ENCODE measurements at places on chromosomes 1 and 21.

DNA sequence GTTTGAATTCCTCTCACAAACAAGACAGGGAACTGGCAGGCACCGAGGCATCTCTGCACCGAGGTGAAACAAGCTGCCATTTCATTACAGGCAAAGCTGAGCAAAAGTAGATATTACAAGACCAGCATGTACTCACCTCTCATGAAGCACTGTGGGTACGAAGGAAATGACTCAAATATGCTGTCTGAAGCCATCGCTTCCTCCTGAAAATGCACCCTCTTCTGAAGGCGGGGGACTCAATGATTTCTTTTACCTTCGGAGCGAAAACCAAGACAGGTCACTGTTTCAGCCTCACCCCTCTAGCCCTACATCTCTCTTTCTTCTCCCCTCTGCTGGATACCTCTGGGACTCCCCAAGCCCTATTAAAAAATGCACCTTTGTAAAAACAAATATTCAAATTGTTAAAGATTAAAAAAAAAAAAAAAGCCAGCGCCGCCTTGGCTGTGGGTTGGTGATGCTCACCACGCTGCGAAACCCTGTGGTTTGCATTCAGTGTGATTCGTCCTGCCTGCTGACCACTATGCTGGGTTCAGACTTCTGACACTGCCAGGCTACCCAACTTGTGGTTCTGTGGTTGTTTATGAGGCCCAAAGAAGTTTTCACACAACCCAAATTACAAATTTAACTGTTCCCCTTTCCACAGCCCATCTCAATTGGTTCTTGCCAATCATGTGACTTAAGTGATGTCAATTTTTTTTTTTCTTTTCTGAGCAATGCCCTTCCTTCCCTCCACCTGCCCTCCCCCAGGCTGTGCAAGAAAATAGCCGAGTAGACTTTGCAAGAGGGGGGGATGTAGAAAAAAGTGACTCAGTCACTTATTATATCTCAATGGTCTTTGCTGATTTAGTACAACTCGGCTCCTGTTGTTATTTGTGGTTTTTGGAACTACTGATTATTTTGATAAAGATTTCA, at the start of gene RUNX1:
Gene RUNX1 (minus strand): TSS at position 597 of the 912 bp plus-strand sequence.
- DNase-seq = peak; percentile 44

- DNase-seq = no peak
Observed at GRCh38 chr1:10407201-10407600, 8.3 kb downstream of the PGD start.

- no peak for DNase-seq
Observed at GRCh38 chr1:194338241-194338948, 1152.0 kb upstream of the B3GALT2 start.

GRCh38 chr1:9684801-9685200, 33.3 kb downstream of the PIK3CD start:
- DNase-seq = no peak

GRCh38 chr1:54324251-54325140, 81.7 kb downstream of the SSBP3 start:
- no peak for DNase-seq

DNA sequence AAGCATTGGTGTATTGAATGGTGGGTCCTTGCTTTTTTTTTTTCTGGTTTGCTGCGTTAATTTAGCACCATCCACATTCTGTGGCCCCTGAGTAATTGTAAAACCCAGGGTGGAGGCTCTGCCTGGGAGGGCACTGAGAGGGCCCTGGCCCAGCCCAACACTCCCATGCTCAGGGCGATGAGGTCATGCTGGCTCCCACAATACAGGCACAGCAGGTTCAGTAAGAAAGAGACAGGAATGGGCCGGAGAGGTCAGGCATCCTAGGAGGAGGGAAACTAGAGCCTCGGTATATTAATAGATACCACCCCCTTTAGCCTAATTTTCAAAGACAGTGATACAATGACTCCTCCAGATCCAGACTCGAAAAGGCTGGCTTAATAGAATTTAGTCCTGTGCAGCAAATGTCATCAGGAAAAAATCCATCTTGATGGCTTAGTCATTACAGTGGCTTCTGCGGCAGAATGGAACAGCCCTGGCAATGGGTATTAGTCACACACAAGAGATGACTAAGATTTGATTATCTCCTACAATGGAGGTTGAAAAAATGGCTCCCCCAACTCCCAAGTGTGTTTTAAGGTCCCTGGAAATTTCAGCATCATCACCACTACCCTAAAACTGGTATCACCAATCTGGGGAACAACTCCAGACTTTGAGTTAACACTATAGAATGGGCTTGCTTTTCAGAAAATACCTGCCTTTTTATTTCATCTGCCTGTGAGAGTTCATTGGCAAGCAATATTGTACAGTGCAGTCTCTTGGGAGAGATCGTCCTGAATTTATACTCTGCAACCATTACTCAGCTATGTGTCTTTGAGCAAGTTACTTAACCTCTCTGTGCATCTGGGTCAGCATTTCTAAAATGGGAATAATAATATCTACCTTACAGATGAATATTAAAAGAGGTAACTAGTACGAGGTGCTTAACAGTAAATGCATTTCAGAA, 43.9 kb upstream of the LYST start:
- peak; percentile 39 for DNase-seq

DNA sequence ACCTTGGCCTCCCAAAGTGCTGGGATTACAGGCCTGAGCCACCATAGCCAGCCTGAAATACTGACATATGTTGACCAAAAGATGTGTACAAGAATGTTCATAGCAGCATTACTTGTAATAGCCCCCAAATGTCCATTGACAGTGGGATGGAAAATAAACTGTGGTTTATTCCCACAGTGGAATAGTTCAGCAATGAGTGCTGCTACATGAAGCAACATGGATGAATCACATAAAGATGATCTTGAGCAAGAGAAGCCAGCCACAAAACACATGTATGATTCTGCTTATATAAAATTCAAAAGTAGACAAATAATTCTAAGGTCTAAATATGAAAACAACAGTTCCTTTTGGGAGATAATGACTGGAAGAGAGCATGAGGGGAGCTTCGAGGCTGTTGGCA, 9.1 kb upstream of the CREG1 start:
- DNase-seq = no peak

DNA sequence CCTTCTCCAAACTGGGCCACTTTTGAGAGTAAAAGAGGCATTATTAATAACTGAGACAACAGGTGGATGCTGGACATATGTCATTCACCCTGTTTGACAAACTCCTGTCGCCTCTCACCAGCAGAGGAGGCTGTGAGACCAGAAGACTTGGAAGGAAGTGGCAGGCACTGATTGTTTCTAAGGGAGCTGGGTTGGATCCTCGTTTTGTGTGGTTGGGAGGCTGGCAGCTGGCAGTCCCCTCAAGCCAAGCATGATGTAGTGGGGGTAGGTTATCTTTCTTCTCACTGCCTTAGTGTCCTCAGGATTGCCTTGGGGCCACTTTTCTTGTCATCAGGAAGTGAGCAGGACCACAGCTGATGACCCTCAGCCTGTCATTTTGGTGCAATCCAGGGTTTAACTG, 86.5 kb upstream of the KCNJ15 start:
- peak; percentile 9 for DNase-seq

- no peak for DNase-seq
Observed at GRCh38 chr1:88451856-88452255, 232.2 kb upstream of the PKN2 start.

DNA sequence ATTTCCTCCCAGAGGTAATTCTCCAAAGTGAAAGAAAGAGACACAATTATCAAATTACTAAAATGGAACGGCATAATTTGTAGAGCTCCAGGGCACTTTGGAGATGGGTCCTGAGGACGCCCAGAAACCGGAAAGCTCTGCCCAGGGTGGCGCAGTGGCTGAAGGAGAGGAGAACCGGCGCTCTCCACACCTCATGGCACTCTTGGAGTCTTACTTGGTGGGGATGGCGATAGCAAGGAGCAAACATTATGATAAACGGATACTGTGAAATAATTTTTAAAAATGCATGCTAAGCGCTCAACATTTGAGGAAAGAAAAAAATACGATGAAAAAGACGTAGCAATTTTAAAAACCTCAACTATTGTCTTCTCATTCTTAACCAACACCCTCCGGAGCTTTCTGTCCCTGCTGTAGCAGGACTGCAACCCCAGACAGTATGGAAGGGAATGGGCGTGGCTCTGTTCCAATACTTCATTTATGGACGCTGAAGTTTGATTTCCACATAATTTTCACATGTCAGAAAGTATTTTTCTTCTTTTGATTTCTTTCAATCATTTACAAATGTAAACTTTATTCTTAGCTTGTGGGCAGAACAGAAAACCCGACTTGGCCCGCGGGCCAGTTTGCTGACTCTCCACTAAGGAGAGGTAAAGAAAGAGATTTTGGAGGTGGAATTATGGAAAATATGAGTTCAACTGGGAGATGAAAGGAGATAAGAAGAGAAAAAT, 1.1 kb downstream of the S100A11 start:
- no peak for DNase-seq

DNA sequence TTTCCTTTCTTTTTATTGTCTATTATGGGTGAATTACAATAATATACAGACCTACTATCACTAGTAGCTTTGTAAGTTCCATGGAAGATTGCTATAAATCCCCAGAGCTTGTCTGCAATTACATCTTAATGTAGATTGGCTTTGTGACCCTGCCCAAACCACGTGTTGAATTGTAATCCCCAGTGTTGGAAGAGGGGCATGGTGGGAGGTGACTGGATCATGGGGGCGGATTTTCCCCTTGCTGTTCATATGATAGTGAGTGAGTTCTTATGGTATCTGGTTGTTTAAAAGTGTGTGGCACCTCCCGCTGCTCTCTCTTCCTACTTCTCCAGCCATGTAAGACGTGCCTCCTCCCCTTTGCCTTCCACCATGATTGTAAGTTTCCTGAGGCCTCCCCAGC, 34.9 kb upstream of the CDC42BPA start:
- peak; percentile 34 for DNase-seq

DNA sequence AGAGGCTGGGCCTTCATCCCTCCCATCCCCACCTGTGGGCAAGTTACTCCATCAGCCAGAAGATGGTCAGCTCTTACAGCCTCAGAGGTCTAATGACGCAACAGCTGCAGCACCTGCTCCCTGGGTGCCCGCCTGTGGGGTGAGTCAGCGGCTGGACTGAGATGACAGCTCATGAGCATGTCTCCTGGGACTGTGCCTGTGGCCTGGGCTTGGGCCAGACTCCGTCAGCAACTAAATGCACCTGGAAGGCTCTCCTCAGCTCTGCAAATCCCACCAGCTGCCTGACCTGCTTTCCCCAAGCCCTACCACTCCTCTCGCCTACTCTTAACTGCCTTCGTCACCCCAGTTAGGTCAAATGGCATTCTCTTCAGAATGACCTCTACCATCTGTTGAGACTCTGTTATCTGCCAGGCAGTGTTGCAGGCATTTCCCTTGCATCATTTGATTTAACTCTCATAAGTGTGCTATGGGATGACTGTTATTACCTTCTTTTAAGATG, 47.7 kb downstream of the ETS2 start:
- no peak for DNase-seq

DNA sequence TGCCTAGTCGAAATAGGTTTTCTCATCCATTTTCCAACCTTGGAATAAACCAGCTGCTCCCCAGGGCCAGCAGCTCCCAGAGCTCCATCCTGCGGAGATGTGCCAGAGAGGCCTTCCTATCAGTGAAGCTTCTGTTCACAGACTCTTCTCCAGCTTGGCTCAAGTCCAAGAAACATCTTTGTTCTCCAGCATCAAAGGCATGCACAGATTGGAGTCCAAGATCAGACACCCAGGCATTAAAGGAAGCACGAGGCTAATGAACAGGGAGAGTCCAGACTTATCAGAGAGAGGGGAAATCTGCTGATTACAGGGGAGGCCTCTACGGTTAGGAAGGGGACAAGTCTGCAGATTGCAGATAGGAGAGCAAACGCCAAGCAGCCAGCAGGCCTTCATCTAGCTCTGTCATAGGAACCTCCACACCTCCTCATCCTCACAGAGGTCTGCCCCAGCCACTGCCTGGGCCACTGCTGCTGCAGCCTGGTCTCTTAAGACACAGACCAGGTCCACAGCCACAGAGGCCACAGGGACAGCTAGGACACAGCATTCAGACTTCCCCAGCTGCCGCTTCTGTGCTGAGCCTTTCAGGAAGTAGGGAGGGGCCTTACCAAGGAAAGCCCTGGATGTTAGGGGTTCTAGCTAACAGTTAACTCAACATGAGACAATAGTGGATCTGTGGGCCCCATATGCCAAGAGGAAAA, 3.4 kb downstream of the PRR9 start:
- peak; percentile 70 for DNase-seq

GRCh38 chr1:173857363-173857917, 10.3 kb downstream of the GAS5 start:
- peak; percentile 19 for DNase-seq

GRCh38 chr21:17784180-17784598, 35.0 kb downstream of the C21orf91 start:
- DNase-seq = no peak

DNA sequence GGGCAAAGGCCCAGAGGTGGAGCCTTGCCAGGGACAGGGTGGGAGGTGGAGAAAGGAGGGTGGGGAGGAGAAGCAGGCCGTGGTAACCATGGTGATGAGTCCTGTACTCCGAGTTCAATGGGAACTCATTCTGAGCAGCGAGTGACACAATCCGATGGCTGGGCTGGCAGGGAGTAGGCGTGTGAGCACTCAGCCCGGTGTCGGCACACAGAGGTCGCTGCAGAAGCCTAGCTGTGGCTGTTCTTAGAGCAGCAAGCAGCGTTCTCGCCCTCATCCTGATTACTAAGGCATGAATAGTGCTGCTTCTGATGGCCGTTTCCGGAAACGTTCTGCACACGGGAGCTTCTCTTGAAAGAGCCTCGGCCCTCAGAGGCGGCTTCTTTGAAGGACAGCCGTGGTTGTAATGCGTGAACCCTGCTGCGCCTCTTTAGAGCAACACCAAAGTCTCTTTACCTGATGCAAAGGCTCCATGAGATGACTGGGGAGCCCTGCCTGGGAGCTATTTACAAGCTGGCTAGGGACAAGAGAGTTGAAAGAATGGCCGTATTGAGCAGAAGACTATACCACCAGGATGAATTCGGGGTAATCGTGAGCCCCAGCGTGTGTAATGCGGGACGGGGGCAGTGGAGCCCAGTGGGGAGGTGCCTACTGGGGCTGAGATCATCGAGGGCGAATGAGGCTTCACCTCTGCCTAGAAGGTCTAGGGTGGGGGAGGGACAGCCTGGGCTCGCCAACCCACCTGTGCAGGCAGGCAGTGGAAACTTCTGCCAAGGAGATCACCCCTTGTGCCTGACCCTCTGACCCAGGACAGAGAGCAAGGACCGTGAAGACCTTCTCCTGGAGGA, 72.8 kb upstream of the PAX7 start:
- DNase-seq = peak; percentile 32

DNA sequence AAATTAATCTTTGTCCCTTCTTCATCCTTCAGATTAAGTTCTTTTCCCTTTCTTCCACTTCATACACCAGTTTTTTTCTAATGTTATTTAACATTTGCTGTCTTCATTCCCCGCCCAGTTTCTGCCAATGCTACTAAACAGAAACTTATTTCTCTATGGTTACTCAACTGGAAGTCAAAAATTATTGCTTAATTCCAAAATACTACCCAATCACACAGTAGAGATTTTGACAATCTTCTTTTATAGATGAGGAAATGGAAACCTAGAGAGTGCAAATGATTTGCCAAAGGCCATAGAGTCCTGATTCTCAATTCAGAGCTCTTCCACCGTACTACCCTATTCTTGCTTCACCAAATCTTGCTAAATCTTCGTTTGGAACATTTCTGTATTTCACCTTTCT, 58.1 kb upstream of the SH3GLB1 start:
- DNase-seq = no peak

- DNase-seq = no peak
Observed at GRCh38 chr21:42527489-42528158, 14.0 kb downstream of the SLC37A1 start.
